Calu3 (cell line): ENCODE measurements at places on chromosomes 7 and 10.

DNA sequence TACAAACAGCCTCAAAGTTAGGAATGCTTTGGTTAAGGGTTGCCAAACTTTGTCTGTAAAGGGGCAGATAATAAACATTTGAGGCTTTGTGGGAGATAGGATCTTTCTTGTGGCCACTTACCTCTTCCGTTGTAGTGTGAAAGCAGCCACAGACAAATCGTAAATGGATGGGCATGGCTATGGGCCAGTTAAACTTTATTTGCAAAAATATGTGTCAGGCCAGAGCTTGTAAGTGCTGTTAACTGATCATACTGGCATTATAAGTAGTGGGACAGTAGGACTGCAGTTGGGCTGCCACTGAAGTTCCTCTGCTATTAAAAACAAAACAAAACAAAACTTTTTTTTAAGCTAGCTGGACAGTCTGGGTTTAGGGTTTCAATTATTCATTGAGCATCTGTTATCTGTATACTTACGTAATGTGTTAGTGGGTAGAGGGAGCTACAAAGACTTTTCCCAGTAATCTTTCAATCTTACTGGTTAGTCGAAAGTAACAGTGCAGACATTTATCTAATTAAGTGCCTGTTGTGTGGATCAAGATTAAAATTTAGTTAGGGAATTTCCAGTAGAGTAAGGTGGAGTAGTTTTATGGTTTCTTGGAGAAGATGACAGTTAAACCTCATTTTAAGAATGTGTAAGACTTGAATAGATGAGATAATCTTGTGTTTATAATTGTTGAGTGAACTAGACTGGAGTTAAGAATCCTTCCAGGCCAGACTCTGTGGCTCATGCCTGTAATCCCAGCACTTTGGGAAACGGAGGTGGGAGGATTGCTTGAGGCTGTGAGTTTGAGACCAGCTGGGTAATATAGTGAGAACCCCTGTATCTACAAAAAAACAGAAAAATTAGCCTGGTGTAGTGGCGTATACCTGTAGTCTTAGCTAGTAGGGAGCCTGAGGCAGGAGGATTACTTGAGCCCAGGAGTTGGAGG lies 100.1 kb downstream of the BTRC start:
- DNase-seq: no peak

DNA sequence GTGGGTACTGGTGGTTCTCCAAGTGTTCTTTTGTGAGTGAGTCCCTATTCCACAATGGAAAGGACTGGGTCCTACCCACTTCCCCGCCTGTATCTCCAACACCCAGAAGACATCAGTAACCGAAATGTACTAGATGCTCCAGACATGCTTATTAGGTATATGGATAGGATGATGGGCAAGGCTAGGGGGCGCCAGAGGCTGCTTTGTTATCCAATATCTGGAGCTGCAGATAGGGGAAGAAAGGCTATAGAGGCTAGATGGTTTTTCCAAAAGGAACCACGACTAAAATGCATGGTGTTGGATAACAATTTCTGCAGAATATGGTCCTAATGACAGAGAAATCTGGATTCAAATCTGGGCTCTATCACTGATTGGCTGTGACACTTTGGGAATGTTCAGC lies 56.2 kb upstream of the TM9SF3 start:
- DNase-seq: peak; percentile 74

DNA sequence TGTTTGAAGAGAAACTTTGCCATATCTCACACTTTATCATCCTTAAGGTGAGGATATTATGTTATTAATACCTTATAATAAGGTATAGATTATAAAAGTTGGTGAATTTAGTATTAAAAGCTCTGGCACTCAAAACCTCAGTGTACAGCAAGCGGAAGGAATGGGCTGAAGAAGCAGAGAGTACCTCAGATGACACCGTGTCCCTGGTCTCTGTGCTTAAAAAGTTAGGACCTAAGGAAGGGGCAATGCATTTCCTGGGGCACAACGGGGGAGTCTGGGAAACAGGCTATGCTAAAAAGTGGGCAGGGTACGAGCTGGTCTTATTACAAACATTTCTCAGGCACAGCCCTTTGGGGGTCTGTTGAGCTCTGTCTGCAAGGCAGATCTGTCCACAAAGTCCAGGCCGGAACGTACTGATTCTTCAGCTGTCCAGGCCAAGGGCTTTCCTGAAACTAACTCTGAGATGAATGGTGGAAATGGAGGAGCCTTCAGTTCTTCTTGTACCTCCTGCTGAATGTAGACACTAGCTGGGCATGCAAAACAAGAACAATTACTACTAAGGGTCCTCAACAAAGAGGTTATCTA lies 202.7 kb downstream of the POM121L12 start:
- DNase-seq: no peak

DNA sequence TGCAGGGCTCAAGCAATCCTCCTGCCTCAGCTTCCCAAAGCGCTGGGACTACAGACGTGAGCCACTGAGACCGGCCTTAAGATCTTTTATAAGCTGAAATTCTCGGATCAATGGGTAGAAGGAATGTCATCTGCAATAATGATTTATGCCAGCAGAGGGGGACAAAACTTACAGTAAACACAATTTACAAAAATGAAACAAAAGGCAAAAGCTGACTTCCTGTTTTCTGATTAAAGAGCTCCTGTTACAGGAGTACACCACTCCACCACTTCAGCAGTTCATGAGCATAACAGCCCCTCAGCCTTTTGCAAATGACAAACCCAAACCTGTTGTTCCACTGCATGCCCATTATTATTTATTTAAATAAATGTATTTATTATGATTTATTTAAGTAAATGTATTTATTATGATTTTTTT lies 88.5 kb upstream of the ATP6V0A4 start:
- DNase-seq: peak; percentile 59
